Omental fat pad (tissue), 4 donors: ENCODE measurements at places on chromosomes 3 and 15.

- DNase-seq, result no peak
Measured at GRCh38 chr15:85333132-85333831, 47.1 kb upstream of the AKAP13 start.

GRCh38 chr3:125302932-125303331, 72.2 kb downstream of the ZNF148 start:
- DNase-seq, result no peak

GRCh38 chr3:152255290-152255689, 13.4 kb upstream of the MBNL1 start:
- no peak for DNase-seq

DNA sequence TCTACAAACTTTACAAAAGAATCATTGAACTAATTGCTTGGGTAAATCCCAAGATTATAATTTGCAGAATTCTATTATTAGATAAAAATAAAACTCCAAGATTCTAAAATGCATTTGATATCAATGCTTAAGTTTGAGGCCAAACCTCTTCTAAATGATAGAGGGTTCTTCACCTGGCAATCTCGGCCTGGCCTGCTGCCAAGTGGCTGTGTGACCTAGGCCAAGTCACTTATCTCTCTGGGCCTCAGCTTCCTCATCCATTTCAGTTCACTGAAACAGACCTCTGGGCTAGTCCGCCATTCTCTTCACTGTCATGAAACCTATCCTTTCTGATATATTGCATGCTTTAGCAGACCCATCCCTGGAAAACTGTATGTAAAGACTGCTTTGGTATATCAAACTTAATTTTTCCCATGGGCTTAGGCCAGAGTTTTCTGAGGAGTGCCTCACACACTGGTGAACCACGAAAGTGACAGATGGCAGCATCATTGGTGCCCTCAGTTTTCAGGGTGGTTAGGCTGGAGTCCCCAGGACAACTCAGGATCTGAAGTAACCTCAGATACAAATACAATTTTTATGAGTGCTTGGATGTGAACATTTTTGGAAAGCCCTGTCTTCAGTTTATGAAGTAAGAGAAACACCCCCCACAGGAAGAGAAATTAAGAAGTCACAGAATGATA, 21.8 kb downstream of the NUDT16 start:
- no peak for DNase-seq

- no peak for DNase-seq
Measured at GRCh38 chr15:67505675-67506572, 15.0 kb upstream of the C15orf61 start.

- no peak for DNase-seq
Measured at GRCh38 chr15:88648357-88649214, 9.8 kb downstream of the ISG20 start.

DNA sequence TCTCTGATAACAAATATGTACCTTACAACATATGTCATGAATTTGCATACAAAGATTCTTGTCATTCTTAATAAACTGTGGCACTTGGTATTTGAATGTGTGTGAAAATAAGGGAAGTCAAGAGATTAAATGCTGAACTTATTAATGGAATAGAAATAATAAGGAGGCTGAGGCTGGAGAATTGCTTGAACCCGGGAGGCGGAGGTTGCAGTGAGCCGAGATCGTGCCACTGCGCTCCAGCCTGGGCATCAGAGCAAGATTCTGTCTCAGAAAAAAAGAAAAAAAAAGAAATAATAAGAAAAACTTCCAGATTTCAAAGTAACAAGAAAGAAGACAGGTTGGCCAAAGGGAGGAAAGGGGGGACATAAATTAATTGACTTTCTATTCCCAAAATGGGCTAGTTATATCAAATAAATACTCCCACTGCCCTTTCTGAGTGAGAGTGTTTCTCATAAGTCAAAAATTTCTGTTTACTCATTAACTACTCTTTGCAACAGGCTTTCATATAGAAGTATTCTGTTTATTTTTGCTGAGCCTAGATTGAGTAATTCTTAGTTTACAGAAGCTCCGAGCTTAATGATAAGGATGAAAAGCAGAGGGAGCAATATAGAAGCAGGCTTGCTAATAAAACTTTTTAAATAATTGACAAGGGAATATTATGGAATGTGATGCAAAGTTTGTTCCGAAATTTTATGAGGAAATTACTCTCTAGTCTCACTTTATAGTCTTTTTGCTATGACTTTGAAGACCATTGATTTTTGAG, 25.6 kb downstream of the KNG1 start:
- DNase-seq, result no peak

DNA sequence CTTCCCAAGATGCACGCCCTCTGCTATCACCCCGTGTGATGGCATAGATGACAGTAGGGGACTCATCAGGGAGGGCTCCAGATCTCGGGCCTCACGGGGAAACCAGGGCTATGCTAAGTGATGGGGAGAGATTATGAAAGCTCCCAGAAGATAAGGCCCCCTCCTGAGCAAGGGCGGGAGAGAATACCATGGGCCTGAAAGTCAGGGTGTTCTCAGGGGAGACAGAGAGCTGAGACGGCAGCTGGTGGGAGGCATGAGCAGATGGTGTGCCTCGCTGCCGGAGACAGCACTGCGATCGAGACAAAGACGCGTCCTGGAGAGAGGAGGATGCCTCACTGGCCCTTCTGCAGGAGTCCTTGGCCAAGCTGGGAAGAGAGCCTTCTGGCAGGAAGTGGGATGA, 106.5 kb upstream of the ADPGK start:
- no peak for DNase-seq

- DNase-seq, result no peak
Measured at GRCh38 chr3:177787279-177788041, 590.2 kb upstream of the TBL1XR1 start.

DNA sequence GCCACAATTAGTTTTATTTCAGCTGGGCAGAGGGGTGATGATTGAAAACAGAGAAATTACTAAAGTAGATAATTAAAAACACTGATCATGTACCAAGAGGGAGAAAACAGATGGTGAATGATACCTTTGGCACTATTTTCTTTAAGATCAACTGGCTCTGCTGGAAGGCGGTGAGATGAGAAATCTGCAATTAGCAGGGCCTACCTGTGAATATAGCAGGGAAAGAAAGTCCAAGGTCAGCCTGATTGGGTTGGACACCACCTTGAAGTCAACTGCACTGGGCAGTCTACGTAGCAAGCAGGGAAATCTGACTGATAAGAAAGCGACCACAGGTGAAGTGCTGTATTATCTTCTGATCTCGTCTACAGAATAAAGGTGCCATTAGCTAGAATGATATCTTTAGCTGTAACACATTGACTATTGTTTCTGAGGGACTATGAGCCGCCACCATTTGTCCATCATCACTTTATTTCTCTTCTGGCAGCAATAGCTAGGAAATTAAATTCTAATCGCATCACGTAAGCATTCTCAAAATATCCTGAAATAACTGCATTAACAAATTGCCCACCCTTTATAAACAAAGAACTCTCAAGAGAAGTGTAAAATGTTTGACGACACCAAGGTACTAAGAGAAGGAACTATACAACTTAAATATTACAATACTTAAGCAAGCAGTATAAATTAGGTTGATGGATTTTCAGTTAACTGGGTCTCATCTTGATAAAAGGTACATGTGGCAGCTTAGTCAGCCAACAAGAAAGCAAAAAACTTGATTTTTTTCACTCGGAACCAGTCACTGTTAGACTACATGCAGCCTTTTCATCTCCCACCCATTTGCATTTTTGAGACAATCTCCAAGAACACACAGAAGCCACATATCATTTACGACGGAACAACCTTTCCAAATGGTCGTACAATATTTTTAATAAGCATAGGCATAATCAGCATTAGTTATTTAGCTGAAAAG, 1.3 kb downstream of the NEDD4 start:
- no peak for DNase-seq

- DNase-seq, result no peak
Measured at GRCh38 chr3:79015854-79016253, 751.9 kb downstream of the ROBO1 start.

GRCh38 chr3:20056725-20057611, 16.7 kb downstream of the KAT2B start:
- DNase-seq, result no peak

DNA sequence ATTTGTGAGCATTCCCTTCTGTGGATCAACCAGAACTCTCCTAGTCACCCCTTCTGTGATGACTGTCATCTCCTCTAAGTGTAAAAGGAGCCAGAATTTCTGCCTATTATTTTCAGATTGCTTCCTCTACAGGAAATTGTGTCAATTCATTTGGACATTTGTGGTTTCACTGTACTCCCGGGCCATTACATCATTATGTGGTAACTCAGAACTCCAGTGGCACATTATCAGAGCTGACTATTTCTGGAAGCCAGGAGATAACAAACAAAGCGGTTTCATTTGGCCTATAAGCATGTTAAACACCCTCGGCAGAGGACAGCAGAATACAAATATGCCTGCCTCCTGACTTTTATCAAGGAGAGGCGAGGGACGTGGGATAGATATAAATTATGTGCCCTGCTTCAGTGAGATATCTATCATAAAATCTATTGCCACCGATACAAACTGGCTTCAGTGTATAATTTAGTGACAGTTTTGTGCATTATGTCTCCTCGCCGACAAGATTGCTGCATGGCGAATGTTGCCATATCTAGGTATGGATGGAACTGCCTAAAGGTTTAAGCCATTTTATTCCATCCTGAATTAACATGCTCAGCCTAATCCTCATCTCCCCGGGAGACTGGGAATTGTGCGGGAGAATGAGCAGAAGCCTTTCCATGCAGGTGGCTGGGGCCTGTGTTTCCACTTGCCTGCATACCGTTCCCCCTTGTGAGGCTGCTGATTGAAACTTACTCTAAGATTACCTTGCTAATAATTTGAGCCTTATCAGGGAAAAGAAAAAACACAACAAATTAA, 193.4 kb upstream of the SEMA6D start:
- DNase-seq, result no peak

DNA sequence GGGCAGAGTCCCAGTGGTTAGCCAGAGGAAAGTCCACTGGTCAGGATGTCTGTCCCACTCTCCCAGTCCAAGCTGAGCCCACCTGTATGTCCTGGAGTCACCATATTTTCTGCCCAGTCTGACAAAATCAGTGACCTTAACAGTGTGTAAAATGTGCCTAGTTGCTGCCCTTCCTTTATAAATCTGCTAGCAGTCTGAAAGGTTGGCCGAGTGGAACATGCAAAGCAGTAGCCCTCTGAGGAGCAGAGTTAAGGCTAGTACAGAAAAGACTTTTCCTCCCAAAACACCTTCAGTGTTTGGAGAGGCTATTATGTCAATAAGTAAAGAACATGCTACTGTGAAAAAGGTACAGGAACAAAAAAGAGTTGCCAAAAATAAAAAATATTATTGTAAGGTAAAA, 15.3 kb downstream of the TTC21A start:
- DNase-seq, result no peak

- DNase-seq, result no peak
Measured at GRCh38 chr3:21785765-21786437, 34.9 kb upstream of the ZNF385D start.

DNA sequence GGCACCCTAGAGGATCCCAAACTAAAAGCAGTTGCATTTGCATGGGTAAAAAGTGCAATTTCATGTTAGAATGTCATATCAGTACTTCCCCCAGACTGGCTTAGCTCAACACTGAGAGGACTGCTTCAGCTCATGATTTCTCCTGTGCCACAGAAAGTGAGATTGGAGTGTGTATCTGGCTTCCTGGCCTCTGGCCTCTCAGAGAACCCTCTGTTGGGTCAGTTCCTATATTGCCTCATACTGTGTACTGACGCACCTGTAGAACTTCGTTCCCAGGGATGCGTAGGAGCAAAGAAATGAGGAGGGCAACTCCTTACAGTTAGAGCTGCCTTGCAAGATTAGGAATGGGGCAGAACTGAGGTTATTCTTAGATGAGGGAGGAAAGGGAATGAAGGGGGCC, 340.8 kb downstream of the TIGIT start:
- DNase-seq, result no peak
